ENCODE measurements at places on chromosomes 3 and 15. TPM values are rescaled to one million over a fixed set of nuclear protein-coding genes. Genes with fewer than 3 reads are reported as not detected.
A peak's percentile ranks its signal among the peaks of the same experiment; 100 is the strongest.

- DNase-seq = peak; percentile 66
- H3K4me1 ChIP-seq = no peaks in the 10 kb centered on the region
- peaks cover 28% of the 10 kb centered on the region for H3K27me3 ChIP-seq
- H3K36me3 ChIP-seq = no peaks in the 10 kb centered on the region
These were observed 14.5 kb downstream of the LAMP3 start for GRCh38 chr3:183148056-183148455.

DNA sequence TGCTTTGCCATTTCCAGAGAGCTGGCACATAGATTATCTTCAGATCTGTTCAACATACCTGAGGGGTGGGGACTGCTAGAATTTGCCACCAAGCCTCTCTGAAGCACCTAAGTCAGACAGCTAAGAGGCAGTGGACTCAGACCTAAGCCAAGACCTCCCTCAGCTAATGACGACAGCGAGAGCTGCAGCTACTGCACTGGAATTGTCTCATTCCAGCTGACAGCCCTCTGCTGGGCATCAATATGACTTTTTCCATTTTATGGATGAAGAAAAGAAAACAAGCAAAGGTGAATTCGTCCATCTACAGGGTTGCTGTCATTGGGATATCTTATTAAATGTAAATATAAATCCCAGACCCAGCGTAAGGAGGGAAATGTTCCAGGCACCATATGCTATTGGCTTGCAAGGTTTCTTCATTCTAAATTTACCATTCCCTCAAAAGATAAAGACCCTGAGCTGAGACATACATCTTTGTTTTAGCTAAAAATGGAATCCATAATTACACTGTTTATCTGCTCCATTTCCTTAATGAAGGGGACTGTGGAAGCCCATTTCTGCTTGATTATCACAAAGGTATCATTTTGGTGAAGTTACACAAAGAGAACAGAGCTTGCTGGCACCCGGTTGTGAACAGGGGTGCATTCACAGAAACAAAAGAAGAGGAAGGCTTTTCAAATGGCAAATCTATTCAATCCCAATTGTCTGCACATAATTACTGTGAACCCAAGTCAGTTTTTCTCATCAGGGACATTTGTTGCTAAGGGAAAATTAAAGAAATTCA, 85.5 kb upstream of the LRTM1 start:
- H3K36me3 ChIP-seq = no peaks in the 10 kb centered on the region
- no peak overlapping the region for H3K4me3 ChIP-seq
- no peaks in the 10 kb centered on the region for H3K27me3 ChIP-seq
- H3K27ac ChIP-seq = no peak overlapping the region
- no peaks in the 10 kb centered on the region for H3K4me1 ChIP-seq

GRCh38 chr3:34533451-34533850, 735.0 kb downstream of the PDCD6IP start:
- no peaks in the 10 kb centered on the region for H3K36me3 ChIP-seq
- H3K4me1 ChIP-seq = no peaks in the 10 kb centered on the region
- H3K27ac ChIP-seq = no peak overlapping the region
- no peak overlapping the region for H3K4me3 ChIP-seq
- H3K27me3 ChIP-seq = no peaks in the 10 kb centered on the region

The FMN1 gene
- 7.3 TPM for polyA plus RNA-seq

The UNC45A gene
- polyA plus RNA-seq = 68.9 TPM

The DUOX1 gene
- not detected for polyA plus RNA-seq

The PLA2G4D gene
- not detected for polyA plus RNA-seq

DNA sequence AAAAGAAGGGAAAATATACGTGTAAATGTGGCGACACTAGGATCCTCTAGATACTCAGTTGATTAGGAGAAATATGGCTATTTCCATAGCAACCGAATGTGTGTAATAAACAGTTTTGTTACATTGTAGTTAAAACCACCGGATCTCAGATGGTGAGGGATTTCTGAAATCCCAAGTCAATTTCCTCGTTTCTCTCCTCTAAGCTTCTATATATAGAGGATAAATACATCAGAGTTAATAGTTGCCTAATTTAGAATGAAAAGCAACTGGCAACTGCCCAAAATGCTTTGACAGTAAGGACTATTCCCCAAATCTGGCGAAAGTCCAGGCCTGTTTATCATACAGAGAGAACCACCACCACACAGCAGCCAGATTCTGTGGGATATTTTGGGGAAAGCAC, 112.6 kb downstream of the GABRB3 start:
- H3K27me3 ChIP-seq = no peaks in the 10 kb centered on the region
- H3K36me3 ChIP-seq = no peaks in the 10 kb centered on the region
- H3K4me3 ChIP-seq = no peak overlapping the region

DNA sequence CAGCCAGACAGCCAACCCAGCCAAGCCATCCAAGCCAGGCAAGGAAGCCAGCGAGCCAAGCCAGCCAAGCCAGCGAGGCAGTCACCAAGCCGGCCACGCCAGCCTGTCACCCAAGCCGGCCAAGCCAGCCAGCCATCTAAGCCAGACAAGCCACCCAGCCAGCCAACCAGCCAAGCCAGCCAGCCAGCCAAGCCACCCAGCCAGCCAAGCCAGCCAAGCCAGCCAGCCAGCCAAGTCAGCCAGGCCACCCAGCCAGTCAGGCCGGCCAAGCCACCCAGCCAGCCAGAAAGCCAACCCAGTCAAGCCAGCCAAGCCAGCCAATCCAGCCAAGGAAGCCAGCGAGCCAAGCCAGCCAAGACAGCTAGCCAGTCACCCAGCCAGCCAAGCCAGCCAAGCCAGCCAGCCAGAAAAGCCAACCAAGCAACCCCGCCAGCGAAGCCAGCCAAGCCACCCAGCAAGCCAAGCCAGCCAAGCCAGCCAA, 201.2 kb downstream of the GOLGA6L6 start:
- H3K4me1 ChIP-seq = no peaks in the 10 kb centered on the region
- DNase-seq = peak; percentile 18
- H3K27ac ChIP-seq = no peak overlapping the region

DNA sequence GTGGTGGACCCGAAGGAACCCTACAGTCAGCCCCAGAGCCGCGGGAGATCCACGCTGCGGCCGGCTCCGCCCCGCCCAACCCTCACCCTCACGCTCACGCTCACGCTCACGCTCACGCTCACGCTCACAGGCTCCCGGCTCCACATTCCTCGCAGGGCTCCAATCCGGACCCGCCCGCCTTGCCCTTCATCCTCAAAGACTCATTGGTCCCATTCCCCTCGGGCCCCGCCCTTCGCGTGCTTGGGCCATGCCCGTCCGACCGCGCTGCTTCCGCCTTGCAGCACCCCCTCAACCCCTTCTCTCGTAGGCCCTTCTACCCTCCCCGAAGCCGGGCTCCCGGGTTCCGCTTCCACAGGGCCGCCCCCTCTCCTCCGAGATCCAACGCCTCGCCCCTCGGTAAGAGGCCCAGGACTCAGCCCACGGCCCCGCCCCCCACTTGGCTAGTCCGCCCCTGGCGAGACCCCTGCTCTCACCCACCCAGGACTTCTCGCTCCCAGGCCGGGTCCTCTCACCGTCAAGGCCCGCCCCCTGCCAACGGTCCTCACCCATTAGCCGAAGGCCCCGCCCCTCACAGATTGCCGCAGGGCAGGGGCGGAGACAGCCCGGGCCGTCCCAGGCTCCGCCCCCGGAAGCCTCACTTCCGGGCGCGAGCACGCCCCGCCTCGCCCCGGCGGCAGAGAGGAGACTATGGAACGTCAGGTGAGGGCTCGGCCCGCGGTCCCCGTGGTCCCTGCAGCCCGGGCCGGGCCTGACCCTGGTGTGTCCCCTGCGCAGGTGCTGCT, at the start of gene APEH:
Gene APEH (plus strand): TSS at position 637 of the 782 bp plus-strand sequence. CDS start 51 bp downstream, at position 688.
- peaks cover 31% of the 10 kb centered on the region for H3K36me3 ChIP-seq
- no peaks in the 10 kb centered on the region for H3K27me3 ChIP-seq
- peak within 1 kb of the TSS; percentile 90 for H3K27ac ChIP-seq
- H3K4me1 ChIP-seq = peaks cover 9% of the 10 kb centered on the region
- H3K4me3 ChIP-seq = peak within 1 kb of the TSS; percentile 86

- peaks cover 56% of the 10 kb centered on the region for H3K27me3 ChIP-seq
- H3K27ac ChIP-seq = no peak overlapping the region
- no peak for DNase-seq
- H3K4me1 ChIP-seq = 0 out of 2 replicates have a peak, but pooled peaks cover 3% of the 10 kb centered on the region
- H3K36me3 ChIP-seq = no peaks in the 10 kb centered on the region
- no peak overlapping the region for H3K4me3 ChIP-seq
These were observed 3.0 kb upstream of the KLF15 start for GRCh38 chr3:126360046-126360713.

The GRK7 gene
- polyA plus RNA-seq = not detected

DNA sequence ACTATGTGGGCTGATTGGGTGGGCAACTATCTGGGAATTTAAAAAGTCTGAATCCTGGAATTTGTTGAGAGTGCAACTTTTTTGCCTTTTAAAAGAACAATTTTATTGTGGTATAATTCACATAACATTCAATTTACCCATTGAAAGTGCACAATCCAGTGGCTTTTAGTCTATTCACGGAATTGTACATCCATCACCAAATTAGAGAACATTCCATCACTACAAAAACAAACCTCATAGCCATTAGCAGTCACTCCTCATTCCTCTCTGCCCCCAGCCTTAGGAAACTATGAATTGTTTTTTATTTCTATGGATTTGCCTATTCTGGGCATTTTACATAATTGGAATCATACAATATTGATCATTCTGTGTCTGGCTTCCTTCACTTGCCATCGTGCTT, 101.8 kb upstream of the ALDH1A3 start:
- H3K27ac ChIP-seq = no peak overlapping the region
- no peaks in the 10 kb centered on the region for H3K27me3 ChIP-seq
- no peak overlapping the region for H3K4me3 ChIP-seq
- H3K4me1 ChIP-seq = no peaks in the 10 kb centered on the region

GRCh38 chr15:23038726-23039142, 635 bp downstream of the TUBGCP5 start:
- peaks cover 13% of the 10 kb centered on the region for H3K36me3 ChIP-seq
- no peaks in the 10 kb centered on the region for H3K27me3 ChIP-seq
- DNase-seq = peak; percentile 53

The ZNF660 gene
- 0.59 TPM for polyA plus RNA-seq

The BOC gene
- 13.6 TPM for polyA plus RNA-seq

The SLC28A1 gene
- polyA plus RNA-seq = not detected

DNA sequence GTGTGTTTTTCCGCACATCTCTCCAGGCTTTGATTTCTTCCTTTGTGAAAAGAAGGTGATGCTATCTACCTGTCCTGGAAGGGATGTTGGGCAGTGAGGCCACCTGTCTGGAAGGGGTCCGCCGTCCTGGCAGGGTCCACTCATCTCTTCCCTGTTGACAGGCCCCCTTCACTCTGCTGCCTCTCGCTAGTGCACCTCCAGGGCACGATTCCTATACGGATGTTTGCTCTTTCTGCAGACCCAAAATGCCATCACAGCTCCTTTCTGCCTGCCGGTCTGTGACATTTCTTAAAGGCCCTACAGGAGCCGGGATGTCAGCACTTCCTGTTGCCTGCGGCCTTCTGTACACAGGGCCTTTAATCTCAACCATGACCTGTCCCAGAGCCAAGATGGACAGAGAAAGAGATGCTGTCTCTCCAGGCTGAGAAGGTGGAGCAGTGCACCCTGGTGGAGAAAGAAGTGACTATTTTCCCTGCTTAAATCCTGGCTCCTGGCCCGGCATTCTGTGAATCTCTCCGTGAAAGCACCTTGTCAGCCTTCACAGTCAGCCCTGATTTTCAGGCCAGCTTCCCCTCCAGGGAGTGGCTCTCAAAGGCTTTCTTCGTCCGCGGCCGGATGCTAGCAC, 7.4 kb downstream of the FAM3D start:
- H3K36me3 ChIP-seq = no peaks in the 10 kb centered on the region
- peak; percentile 44 for DNase-seq
- H3K27me3 ChIP-seq = peaks cover 30% of the 10 kb centered on the region
- no peaks in the 10 kb centered on the region for H3K4me1 ChIP-seq
- H3K4me3 ChIP-seq = no peak overlapping the region

The MESP2 gene
- polyA plus RNA-seq = 0.32 TPM

- peaks cover 6% of the 10 kb centered on the region for H3K36me3 ChIP-seq
- H3K27me3 ChIP-seq = no peaks in the 10 kb centered on the region
- H3K4me1 ChIP-seq = no peaks in the 10 kb centered on the region
- H3K27ac ChIP-seq = no peak overlapping the region
These were observed 27.6 kb downstream of the MAPKAPK3 start for GRCh38 chr3:50644561-50644960.

DNA sequence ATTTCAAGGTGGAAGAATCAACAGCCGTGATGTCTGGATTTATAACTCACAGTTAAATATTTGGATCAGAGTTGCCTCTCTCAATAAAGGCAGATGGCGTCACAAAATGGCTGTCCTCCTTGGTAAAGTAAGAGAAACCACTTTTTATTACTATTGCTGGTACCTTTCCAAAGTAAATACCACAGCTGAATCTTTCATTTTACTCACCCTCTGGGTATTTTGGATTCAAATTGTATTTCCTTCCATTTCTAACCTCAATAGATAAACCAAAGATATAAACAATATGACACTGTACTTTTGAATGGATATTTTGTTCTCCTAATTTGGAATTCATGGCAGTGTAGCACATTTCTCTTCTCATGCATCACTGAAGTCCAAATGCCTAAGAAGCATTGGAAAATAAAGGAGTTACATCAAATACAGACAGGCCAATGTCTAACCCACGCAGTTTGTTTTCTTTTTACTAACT, 29.5 kb downstream of the KLHL24 start:
- H3K27ac ChIP-seq = no peak overlapping the region
- H3K4me1 ChIP-seq = no peaks in the 10 kb centered on the region
